Eye (tissue), 1 donor: ENCODE measurements at places on chromosomes 2 and 18.

GRCh38 chr2:224442071-224442967 is 40.4 kb upstream of the FAM124B start:
- peak; percentile 65 for DNase-seq

GRCh38 chr2:12718015-12718671 is 1.4 kb downstream of the TRIB2 start:
- peak; percentile 83 for DNase-seq

- no peak for DNase-seq
Measured at GRCh38 chr18:60182223-60182622, 190.4 kb downstream of the MC4R start.

DNA sequence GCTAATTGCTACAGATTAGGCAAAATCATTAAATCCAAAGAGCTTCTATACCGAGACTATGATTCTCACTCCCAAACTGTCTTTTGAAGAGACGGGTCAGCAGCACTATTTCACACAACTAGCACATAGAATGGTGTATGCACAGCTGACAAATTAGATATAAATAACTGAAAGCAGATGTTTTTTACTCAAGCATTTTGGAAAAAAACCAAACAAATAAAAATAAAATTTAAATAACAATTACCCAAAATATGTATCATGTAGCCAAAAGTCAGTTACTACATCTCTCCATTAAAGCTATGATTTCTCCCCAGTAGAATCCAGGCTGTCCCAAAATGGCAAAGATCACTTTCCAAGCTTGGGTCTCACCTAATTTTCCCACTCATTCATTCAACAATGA is 107.9 kb downstream of the TMEM163 start:
- no peak for DNase-seq
